ENCODE measurements at places on chromosomes 12 and 14.

- DNase-seq: no peak
Measured at GRCh38 chr12:116244001-116244400, 33.5 kb downstream of the MED13L start.

DNA sequence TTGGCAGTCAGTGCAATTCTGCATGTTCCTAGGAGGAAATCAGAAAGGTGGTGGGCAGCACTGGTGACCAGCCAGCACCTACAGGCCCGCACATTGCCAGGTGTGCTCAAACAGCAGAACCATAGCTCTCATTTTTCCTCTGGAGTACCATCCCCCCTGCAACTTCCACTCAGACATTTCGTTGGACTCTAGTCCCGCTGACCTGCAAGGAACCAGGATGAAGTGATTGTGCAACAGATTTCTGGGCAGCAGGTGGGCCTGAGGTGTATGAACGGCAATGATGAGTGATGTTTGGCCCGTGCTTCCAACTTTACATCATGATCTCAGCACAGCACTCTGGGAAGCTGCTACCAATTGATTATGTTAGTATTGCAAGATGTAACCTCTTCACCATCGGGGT, 129.9 kb downstream of the NTF3 start:
- no peak for DNase-seq

- no peak for DNase-seq
Measured at GRCh38 chr14:23577710-23578392, 739 bp downstream of the JPH4 start.

DNA sequence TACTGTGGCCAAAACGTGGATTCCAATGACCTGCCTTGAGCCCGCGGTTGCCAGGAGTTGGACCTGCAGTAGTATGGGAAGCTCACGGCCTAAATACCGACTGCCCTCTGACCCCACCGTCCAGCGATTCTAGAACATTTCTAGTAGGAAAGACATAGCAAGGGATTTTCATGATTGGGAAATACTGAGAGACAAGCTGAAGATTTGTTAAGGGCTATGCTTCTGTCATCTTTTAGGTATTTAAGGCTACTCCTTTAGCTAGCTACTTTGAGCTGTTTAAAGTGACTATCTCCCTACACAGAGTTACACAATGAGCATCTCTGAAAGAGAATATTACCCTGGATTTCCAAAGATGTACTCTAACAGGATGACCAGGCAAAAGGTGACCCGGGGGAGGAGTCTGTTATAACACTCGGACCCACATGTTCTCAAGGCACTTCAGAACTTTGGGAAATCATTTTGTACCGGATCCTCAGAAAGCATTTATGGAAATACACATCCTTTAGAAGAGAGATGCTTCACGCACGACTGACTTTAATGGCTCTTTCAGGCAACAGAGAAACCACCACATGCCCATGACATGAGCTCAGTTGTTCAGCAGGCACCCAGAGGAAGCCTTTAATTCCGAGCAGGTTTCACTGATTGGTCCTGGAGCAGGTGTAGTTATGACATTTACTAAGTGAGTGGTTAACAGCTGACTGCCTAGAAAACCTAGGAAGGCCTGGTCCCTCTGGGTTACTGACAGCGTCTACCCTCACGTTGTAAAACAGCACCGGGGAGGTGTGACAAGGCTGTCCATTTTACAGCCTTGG, 4.2 kb downstream of the BAG5 start:
- no peak for DNase-seq

- DNase-seq: no peak
Measured at GRCh38 chr12:132114667-132115066, 29.5 kb downstream of the DDX51 start.

Data from GOT3 (cell line).